ENCODE measurements at places on chromosomes 12 and 14.
A peak's percentile ranks its signal among the peaks of the same experiment; 100 is the strongest.

GRCh38 chr12:108691998-108692808 is 39.1 kb downstream of the CORO1C start:
- peak; percentile 32 for DNase-seq

DNA sequence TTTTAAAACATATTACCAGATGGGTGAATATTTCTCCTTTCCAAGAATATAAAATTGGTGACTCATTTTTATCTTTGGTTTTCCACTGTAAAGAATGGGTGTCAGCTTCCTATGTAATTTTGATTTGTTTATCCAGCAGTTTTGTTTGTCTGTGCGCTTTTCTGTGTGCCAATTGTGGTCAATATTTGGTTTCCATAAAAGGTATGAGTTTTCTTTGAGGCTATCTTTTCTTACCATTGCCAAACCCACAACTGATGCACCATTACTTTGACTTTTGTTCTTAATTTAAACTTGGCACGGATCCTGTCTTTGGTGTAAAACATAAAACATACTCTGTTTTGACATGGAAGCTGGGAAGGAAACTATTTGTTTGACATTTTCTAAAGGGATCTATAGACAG is 78.8 kb upstream of the NAV3 start:
- DNase-seq = no peak

DNA sequence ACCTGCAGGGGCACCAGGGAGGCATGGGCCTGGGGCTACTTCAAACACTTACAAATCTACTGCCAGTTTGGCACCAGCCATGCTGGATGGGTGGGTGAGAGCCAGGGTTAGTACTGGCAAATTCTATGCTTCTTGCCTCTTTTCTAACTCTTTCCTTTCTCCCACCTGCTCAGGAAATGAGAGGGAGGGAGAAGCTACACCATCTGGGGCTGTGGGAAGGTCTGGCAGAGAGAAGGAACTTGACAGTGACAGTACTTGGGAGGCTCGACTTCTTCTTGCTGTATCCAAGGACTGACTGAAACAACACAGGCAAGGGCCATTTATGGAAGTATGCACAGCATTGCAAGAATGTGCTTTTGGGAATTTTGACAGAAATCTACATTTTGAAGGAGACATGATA is 149.6 kb upstream of the DYRK2 start:
- no peak for DNase-seq

GRCh38 chr12:24697769-24698168 is 251.1 kb downstream of the BCAT1 start:
- DNase-seq = no peak

DNA sequence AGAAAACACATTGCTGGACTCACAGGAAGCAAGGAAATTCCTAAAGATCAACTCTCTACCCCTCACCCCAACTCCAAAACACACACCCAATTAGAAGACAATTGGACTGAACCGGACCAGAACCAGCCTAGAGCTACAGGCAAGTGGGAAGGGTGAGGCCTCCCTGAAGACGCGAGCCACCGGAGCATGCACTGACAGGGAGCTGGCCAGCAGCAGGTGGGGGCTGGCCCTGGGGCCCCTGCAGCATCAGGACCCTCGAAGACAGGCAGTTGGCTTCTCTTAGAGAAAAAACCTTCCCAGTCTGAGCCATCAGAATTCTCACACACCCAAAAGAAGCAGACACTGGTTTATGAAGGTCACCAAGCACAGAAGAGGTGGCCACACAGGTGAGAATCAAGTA is 209.5 kb upstream of the DIO3 start:
- no peak for DNase-seq

DNA sequence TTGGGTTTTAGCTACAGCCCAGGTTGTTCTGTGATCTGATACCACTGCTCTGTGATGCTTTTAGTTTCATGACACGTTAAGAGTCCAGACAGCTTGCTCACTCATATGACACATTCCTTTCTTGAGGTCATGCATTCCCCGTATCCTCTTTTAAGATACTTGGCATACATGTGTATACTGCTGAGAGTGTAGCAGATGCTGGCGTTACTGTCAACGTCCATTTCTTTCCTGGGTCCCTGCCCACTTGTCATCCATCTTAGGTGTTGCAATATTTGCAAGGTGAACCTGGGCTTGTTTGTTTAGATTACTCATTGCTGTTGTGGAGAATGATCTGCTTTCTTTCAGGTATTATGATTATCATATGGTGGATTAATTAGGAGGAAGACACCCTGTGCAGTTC is 9.1 kb upstream of the EMP1 start:
- DNase-seq = no peak
